ENCODE measurements at places on chromosomes 11 and 22.

DNA sequence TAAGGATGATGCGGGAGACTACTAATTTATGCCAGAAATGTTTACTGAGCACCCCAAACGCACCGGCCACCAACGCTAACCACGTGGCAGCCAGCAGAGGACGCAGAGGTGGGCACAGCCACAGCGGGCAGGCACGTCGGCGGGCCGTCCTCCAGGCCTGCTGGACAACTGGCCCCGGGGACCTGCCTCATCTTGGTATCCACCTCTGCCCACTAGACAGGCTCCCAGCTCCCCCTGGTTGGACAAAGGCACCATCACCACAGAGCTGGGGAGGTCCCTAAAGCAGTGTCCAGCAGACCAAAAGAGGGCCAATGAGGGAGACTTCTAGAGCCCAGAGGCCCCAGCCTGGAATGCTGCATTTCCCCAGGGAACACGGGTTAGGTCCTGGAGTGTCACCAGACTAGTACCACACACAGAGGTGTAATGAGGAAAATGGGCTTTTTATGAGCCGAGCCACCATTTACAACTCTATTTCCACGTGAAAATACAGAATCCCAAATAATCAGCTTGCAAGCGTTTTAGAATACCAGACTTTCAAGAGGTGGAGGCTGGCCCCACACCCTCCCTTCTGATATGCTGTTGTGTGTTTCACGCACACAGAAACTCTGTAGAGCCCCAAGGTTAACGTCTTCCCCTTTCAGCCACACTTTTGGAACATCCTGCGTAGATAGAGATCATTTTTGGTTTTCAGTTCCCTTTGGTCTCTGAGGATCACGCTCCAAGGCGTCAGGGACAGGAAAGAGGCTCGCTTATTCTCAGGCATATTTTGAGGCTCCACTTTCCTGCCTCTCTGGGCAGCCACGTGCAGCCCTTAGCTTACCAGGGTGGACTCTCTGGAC, 23.7 kb upstream of the BID start:
- DNase-seq: no peak

DNA sequence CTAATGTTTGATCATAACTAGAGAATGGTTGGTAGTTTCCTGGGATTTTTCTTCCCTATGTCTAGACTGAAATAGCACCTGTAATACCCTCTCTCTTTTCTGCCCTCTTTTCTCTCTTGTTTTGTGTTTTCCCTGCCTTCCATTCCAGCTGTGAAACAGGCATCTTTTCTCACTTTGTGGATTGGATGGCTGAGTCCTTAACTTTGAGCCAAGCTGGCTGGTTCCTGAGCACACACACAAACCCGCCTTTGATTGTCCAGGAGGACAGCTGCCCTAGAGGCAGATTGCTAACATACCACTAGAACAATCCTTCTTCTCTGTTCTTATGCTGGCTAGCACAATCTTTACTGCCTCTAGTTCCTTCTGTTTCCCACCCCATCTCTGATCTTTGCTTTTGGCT, 17.7 kb downstream of the CTNND1 start:
- peak; percentile 50 for DNase-seq

GRCh38 chr11:60872961-60873524, 5.7 kb downstream of the ZP1 start:
- DNase-seq: peak; percentile 20

DNA sequence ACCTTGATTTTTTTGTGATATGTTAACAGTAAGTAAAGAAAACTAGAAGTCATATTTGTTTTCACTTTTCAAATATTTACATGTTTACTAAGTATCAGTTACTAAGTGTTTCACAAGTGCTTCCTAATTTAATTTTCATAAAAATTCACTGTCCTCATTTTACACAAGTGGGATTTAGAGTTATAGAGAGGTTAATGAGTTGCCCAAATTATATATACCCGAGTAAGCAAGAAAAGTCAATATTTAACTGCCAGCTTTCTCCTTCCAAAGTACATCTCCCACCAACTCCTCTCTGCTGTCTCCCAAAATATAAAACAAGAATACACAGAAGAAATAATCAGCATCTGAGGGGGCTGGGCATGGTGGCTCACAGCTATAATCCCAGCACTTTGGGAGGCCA, 896.7 kb upstream of the ANO3 start:
- DNase-seq: no peak

GRCh38 chr22:45552017-45552411, 49.3 kb downstream of the FBLN1 start:
- no peak for DNase-seq

All from kidney glomerular epithelial cell (primary cell).